HFFc6 (cell line): ENCODE measurements at places on chromosomes 7 and 10.

DNA sequence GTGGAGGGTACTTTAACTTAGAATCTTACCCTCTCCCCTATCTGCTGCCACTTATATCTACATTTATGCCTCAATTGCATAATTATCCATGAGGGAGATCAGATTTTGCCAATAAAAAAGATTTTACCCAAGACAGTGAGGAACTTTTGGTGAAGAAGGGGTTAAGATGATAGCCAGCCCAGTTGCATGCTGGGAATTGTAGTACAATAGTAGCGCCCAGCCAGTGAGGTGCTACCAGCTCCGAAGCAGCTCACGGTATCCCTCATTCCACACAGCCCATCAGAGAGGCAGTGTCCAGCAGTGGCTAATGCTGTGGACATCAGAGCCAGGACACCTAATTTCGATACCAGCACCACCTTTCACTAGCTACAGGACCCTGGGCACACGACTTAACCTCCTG, 5.9 kb upstream of the LGI1 start:
- DNase-seq: peak; percentile 19

- no peak for DNase-seq
Observed at GRCh38 chr10:84665883-84666463, 337.6 kb downstream of the CCSER2 start.

DNA sequence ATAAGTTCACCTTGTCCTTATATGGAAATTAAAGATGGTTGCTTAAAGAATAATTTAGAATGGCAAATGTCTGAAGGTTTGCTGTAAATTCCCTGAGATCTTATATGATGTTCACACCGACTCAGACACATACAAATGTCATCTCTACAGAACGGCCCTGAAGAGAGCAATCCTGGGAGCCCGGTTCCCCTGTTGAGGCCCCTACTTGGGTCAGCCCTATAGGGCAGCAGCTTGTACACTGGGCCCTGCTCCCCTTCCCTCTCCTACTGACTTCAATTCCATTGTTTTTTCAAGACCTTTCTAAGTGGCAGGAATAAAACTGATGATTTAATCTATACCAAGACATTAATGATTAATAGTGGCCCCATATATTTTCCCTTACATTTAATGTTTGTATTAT, 813.3 kb upstream of the C7orf33 start:
- DNase-seq: no peak

GRCh38 chr7:126699707-126700106, 553.0 kb downstream of the GRM8 start:
- DNase-seq: no peak

DNA sequence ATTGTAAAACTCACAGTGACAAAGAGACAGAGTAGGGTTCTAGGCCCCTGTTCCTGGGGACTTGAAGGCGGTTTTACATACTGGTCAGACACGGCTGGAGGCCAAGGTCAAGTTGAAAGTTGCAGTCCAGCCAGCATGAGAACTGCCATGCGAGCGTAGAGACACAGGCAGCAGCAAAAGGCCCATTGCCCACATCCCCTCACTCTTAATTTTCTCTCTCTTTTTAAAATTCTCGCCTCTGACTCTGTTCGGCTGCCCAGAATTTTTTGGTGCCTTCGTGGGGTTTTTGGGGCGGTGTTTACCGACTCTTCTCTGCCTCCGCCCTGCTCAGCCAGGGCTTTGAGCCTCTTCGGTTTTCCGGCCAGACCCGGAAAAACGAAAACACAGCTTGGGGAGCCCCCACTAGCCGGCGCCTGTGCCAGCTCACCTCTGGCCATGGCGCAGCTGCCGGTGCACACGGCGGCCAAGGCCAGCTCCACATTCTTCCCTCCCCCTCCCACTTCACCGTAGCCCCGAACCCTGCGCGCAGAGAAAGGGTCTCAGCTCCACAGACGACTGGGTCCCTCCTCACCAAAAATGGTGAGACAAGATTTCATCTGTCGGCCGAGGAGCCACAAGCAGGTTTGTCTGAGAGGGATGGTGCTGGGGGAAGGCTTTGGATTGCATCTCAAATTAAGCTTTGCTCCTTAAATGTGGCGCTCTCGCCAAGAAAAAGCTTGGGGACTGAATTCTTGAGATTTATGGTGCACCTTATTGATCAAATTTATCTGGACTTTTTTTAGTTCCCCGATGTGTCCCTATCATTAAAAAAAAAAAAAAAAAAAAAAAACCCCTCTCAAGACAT, 2.3 kb upstream of the HOXA13 start:
- DNase-seq: no peak

DNA sequence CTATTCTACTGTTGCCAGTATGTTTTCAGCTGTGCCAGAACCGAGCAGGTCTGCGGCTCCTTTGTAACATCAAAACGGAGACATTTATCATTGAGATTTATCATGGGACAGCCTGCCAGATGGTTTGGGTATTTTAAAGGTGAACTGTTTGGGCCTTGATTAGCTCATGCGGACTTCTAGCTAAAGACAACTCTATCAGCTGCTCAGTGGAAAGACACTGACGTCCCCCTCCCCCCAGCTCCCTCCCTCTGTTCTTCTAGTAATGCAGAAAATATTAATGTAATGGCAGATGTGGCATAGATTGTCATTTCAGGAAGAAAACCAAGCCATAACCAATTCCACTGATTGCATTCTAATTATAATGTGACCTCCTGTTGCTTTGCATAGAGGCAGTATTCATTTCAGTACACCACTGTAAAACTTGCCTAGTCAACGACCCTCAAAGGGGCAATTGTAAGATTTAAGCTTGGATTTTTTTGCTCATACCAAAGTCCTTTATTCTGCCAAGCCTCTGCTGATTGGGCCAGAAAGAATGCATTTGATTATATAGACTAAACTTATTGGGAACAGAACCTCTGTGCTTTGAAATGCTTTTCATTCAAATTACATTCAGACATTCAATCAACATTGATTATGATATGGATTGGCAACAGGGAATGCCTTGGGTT, 966.8 kb downstream of the LRMDA start:
- DNase-seq: no peak

GRCh38 chr7:31134246-31135188, 82.4 kb downstream of the ADCYAP1R1 start:
- DNase-seq: peak; percentile 46

DNA sequence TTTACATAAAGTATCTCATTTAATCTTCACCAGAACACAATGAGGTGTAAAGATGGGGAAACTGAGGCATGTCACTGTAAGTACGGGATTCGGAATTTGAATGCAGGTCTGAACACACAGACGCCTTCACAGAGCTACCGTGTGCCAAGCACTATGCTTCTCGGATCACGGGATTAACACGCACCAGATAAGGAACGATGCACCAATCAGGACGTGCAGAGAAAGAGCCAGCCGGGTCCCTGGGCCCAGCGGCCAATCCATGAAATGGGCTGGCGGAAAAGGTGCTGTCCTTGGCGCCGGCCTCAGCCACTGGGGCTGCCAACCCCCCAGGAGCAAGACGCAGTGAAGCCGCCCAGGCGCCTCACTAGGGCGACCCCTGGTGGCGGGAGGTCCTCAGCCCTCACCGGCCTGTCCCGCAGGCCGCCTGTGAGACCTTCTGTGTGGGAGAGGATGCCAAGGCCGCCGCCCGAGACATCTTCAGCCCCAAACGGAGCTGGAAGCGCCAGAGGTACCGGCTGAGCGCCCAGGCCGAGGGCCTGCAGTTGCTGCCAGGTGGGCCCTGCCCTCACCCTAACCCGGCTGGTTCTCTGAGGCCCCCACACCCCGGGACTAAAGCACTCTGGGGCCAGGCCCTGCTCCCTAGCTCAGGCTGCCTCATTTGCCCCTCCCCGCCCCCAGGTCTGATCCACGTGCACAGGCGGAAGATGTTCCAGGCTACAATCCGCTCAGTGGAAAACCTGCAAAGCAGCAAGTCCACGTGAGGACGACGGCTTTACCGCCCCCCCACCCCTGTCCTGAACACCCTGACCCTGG, 15.6 kb downstream of the ATG9B start:
- no peak for DNase-seq

DNA sequence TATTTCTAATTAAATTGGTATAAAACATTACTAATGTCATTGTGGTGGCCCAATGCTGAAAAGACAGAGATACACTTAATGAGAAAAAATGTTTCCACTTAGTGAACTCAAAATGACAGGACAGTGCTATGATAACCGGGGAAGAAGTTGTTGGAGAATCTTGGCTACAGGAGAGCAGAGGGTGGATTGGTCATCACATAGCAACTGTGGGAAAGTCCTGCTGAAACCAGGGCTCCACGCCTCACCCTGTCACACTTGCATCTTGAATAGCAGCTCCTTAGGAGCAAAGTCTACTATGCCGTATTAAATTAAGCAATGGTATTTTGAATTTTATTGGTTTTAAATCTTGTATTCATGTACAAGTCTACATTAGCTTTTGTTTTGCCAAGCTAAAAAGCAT, 225.5 kb downstream of the KLF6 start:
- no peak for DNase-seq
